Vagina (tissue), 2 donors: ENCODE measurements at places on chromosomes 6 and 20.
A peak's percentile ranks its signal among the peaks of the same experiment; 100 is the strongest.

DNA sequence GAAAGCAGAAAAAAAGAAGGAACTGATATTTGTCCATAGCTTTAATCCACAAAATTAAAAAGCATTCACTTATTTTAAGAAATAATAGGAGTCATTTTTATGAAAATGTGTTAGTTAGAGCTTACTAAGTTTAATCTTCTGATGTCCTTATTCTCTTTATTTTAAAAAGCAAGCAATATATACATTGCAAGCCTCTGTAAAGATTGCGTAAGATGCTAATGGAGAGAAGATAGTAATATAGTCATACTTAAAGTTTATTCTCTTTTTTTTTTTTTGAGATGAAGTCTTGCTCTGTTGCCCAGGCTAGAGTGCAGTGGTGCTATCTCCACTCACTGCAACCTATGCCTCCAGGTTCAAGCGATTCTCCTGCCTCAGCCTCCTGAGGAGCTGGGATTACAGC lies 39.7 kb downstream of the AIG1 start:
- H3K27me3 ChIP-seq: no peaks in the 10 kb centered on the region
- H3K27ac ChIP-seq: no peak overlapping the region
- no peak overlapping the region for H3K4me3 ChIP-seq
- no peak for DNase-seq

DNA sequence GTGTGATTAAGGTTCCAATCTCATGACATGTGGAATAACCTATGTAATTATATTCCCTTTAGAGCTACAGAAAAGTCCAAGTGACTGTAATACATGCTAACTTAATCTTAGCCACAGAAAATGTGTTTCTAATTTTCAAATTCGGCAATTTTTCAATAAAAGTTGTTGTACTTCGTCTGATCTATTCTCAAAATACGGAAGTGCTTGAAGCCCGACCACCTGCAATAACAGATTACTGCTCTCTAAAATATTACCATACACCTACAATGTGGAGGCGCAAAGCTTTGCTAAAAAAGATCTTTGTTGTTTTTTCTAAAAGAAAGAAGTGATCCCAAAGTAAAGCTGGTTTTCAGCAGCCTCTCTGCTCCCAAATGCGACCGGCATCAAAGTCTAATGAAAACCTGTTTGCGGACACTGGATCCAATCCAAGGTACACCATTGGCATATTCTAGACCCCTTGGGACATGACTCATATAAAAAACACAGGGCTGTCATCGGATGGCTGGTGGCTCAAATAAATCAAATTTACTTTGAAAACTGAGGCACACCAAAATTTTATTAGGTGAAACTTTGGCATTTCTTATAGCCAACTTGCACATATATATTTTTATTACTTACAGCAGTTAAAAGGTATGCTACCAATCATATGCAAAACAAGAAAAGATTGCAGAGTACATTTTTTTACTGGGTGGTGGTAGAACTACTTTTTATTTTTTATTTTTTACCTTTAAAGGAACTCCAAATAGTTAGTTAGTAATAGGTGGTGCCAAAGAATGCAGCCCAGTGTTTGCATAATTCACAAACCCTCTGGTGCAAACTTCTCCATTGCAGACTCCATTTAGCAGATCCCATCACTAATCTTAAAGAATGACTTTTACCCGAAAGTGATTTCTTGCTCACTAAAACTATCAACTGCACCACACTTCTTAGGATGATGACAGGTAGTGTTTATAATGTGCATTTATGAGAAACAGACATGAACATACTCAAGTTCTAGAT lies 118.7 kb upstream of the TBX18 start:
- H3K27ac ChIP-seq: no peak overlapping the region
- no peak overlapping the region for H3K4me3 ChIP-seq
- DNase-seq: no peak
- no peaks in the 10 kb centered on the region for H3K36me3 ChIP-seq

GRCh38 chr6:47079638-47080037 lies 37.5 kb upstream of the ADGRF1 start:
- H3K4me1 ChIP-seq: peaks cover 43% of the 10 kb centered on the region
- no peaks in the 10 kb centered on the region for H3K27me3 ChIP-seq
- H3K27ac ChIP-seq: no peak overlapping the region
- H3K4me3 ChIP-seq: no peak overlapping the region

DNA sequence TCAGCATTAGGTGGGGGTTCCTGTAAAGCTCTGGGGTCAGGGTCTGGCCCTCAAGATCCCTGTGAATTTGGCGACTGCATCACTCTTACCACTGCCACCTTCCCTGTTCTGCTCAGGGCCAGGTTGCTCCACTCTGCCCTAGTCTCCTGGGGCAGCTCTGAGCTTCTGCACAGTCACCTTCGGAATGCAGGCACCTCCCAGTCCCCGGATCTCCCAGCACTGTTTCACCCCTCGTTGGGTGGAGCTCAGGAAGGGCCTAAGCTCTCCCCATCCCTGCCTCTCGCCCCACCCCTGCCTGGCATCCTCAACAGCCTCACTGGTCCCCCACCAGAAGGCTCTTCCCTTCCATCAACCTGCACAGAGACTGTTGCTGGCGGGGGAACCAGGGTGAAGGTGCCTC lies 46.2 kb downstream of the YTHDF1 start:
- H3K4me3 ChIP-seq: no peak overlapping the region
- no peak for DNase-seq
- H3K27me3 ChIP-seq: peaks cover 4% of the 10 kb centered on the region
- no peaks in the 10 kb centered on the region for H3K36me3 ChIP-seq
- no peaks in the 10 kb centered on the region for H3K4me1 ChIP-seq
- H3K27ac ChIP-seq: no peak overlapping the region

DNA sequence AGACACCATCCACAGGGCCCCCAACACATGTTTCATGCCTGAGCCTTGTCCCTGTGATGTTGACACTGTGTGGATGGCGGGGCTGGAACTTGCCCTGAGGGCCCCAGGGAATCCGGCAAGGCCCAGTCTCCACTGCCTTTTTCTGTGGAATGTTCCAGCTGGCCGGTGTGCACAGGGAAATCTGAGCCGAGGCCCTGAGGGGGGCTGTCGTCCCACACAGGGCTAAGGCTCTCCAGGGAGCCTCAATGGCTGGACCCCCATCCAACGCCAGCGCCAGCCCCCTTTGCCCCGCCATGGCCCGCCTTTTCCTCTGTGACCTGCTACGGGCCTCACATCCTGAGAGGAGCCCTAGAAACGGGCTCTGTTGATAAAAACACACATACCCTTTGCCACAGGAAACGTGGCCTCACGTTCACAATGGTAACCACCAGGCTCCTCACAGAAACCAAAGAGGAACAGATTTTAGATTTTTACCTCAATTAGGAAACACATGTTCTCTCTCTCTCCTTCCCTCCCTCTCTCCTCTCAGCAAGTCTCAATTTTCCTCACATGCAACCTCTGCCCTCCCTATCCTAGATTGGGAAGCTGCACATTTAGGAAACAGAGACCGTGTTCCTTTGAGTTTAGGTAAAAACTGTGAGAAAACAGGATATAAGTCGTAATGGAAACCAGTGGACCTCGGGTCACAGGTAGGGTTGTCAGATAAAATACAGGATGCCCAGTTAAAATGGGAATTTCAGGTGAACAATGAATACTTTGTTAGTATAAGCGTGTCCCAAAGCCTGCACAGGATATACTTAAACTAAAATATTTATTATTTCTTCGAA lies 13.7 kb upstream of the ZNF831 start:
- no peak overlapping the region for H3K27ac ChIP-seq
- no peaks in the 10 kb centered on the region for H3K36me3 ChIP-seq
- DNase-seq: peak; percentile 74
- H3K4me3 ChIP-seq: no peak overlapping the region
- H3K4me1 ChIP-seq: peaks cover 77% of the 10 kb centered on the region
- no peaks in the 10 kb centered on the region for H3K27me3 ChIP-seq

- DNase-seq: no peak
- H3K36me3 ChIP-seq: peaks cover 52% of the 10 kb centered on the region
- no peaks in the 10 kb centered on the region for H3K27me3 ChIP-seq
- H3K27ac ChIP-seq: no peak overlapping the region
Observed at GRCh38 chr6:139174961-139175360, 40.1 kb downstream of the HECA start.

DNA sequence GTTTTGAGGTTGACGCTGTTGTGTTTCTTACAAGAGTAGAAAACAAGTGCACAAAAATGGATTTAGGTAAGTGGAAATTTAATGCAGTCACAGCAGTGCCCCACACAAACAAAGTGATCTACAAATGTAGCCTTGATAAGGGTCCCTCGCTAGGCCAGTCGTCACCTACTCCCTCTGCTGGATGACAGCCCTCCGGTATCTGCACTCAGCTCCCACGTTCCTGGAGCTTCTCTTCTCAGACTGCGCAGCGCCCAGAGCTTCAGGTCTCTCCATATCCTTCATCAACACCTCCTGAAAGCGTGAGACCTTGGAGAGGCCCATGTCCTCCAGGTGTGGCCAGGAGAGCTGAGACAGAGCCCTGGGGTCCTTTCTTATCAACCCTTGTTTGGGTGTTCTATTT lies 58.3 kb upstream of the MAP3K4 start:
- no peaks in the 10 kb centered on the region for H3K27me3 ChIP-seq
- no peak overlapping the region for H3K4me3 ChIP-seq
- H3K4me1 ChIP-seq: peaks cover 10% of the 10 kb centered on the region

DNA sequence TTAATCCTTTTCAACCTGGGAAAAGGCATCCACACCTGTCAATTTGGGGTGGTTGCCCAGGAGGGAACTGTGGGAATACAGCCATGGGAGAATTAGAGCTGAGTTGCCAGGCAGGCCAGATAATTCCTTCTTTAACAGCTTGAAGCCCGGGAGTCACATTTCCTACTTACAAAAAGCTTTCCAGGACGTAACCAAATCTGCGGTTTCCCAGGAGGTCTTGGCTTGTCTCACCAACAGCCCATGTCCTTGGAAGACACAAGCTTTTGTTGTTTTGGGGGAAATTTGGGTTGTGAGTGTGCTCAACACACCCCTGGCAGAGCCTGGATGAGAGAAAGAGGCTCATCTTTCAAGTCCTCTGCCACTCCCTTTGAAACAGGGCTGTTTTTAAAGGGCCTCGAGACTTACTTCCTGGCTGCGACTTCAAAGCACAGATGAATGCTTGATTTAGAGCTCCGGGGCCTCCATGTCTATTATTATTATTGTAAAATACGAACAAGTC lies 465.9 kb upstream of the BTBD3 start:
- no peak for DNase-seq
- no peak overlapping the region for H3K27ac ChIP-seq
- peaks cover 24% of the 10 kb centered on the region for H3K4me1 ChIP-seq
- H3K4me3 ChIP-seq: no peak overlapping the region
- no peaks in the 10 kb centered on the region for H3K36me3 ChIP-seq

- H3K36me3 ChIP-seq: no peaks in the 10 kb centered on the region
- H3K27me3 ChIP-seq: no peaks in the 10 kb centered on the region
Observed at GRCh38 chr6:143536461-143536865, 24.9 kb upstream of the FUCA2 start.

DNA sequence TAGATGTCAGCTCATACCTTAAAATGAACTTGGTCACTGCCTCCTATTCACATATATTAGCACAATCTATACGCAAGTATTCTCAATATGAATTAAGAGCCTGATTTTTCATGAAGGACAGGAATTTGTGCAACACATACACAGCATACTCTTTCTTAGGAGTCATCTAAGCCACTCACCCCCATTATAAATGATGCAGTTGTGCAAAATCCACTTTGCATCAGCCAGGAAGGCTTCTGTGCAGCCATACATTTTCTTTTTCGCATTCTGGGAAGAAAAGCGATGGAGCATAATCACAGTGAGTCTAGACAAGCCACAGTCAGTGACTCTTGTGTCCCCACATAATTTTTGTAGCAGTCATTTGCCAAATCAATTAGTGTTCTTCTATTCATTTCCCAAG lies 66.5 kb downstream of the ZMYND8 start:
- H3K27me3 ChIP-seq: no peaks in the 10 kb centered on the region
- no peak for DNase-seq
- no peaks in the 10 kb centered on the region for H3K4me1 ChIP-seq

GRCh38 chr6:75532521-75532920 lies 38.9 kb upstream of the FILIP1 start:
- H3K36me3 ChIP-seq: no peaks in the 10 kb centered on the region
- no peak overlapping the region for H3K4me3 ChIP-seq
- H3K27me3 ChIP-seq: no peaks in the 10 kb centered on the region
- H3K27ac ChIP-seq: no peak overlapping the region
- DNase-seq: no peak

GRCh38 chr6:27591699-27592480 lies 119.0 kb upstream of the ZNF184 start:
- H3K4me3 ChIP-seq: no peak overlapping the region
- no peaks in the 10 kb centered on the region for H3K27me3 ChIP-seq
- H3K4me1 ChIP-seq: no peaks in the 10 kb centered on the region
- H3K36me3 ChIP-seq: no peaks in the 10 kb centered on the region
